ENCODE measurements at places on chromosomes 6 and 20.

DNA sequence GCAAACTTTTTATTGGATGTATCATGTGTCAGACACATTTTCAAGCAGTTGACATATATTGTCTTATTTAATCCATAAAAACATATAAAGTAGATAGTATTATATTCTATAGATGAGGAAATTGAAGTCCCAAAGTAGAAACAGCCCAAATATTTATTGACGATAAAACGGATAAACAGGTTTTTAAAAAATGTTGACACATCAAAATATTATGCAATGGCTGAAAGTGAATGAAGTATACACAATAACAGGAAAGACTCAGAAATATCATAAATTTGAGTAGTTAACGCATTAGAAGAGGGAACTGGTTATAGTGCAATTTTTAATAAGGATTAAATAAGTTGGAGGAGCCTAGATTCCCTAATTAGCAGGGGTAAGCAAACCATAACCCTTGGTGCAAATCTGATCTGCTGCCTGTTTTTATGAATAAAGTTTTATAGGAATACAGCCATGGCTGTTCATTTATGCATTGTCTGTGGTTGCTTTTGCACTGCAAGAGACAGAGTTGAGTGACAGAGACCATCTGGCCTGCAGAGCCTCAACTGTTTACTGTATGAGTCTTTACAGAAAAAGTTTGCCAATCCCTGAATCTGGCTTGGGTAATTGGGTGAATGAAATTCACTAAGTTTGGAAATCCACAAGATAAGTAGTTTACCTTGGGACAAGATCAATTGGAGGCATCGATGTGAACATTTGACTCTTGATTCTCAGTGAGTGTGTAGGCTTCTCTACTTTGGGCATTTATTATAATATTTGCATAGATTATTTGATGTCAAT, 50.6 kb upstream of the EXOC2 start:
- no peak for DNase-seq

- no peak for DNase-seq
These were observed 30.0 kb upstream of the AKIRIN2 start for GRCh38 chr6:87731818-87732661.

GRCh38 chr6:31879901-31880300, 1.1 kb upstream of the SLC44A4 start:
- no peak for DNase-seq

GRCh38 chr6:170184316-170184715, 106.6 kb downstream of the DLL1 start:
- no peak for DNase-seq

DNA sequence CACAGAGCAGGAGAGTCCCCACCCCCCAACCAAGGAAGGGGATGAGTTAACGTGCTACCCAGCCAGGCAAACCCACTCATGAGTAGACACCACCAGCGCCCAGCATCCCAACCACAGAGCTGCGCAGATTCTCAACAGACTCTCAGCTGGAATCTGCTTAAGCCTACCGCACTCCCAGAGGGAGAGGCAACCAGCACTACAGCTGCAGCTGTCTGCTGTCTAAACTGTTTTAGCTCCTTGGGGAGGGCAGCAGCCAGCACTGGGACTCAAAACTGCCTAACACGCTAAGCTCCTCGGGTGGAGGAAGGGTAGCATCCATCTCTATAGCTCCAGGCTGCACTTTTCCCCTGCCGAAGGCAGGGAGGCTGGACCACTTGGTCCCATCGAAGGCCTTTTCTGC, 539.8 kb downstream of the EPHA7 start:
- DNase-seq, result no peak

GRCh38 chr6:31357886-31358285, 907 bp upstream of the HLA-B start:
- no peak for DNase-seq

GRCh38 chr6:87908978-87909811, 138.4 kb upstream of the SPACA1 start:
- DNase-seq, result no peak

DNA sequence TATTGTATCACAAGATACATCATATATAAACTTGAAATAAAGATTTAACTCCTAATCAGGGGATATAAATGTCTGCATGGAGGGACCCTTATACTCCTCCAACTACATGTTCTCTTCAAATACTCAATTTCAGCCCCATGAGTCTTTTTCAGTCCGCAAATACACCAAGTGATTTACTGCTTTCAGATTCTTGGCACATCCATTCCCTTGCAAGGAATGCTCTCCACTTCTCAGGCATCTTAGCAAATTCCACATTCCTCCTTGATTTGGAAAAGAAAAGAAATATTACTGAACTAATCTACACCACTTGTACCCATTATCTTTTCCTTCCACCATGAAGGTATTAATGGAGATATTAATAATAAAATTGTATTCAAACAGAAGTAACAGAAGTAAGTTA, 999.4 kb upstream of the GJE1 start:
- no peak for DNase-seq

DNA sequence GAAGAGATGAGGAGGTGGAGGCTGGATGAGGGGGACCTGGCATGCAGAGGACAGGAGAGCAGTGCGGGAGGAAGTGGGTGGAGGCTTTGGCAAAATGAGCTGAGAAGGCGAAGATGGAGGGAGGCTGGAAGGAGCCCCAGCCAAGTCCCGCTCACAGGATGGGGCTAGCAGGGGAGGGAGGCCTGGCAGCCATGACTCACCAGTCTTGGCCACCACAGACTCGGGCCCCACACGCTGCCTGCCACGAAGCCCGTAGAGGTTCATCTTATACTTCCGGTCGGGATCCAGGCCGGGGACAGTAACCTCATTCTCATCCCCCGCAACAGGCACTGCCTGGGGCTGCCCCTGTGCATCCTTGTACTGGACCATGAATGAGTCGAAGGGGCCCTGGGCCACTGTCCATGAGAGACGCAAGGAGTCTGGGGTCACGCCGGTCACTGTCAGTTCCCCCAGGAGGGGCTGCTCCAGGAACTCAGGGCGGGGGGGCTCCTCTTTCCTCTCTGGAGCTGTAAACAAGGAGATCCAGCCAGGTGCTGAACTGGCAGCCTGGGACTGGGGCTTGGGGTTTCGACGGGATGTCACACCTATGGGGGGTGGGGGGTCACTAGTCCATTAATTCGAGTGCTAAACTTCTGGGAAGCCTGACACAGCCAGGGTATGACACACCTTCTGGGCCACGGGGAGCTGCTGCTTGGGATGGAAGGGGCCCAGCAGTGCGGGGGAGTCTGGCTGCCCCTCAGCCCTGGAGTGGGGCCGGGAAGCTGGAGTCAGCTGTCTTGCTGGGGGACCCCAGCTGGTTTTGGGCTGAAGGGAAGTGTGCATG, 27.8 kb downstream of the TNXB start:
- DNase-seq, result no peak

GRCh38 chr6:106092279-106092678, 6.1 kb downstream of the PRDM1 start:
- DNase-seq, result no peak

DNA sequence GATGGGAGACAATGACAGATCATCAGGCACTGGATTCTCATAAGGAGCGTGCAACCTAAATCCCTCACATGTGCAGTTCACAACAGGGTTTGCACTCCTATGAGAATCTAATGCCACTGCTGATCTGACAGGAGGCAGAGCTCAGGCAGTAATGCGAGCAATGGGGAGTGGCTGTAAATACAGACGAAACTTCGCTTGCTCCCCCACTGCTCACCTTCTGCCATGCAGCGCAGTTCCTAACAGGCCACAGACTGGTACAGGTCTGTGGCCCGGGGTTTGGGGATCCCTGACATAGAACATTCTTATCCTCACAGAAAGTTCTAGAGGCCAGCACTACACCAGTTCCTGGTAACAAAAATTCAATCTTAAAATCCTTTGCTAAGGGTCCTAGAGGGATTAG, 23.2 kb downstream of the RRAGD start:
- no peak for DNase-seq

GRCh38 chr6:34672657-34673043, 23.9 kb downstream of the ILRUN start:
- no peak for DNase-seq

- no peak for DNase-seq
These were observed 96.7 kb upstream of the OPRM1 start for GRCh38 chr6:153942361-153942760.

GRCh38 chr6:100620085-100620840, 155.5 kb upstream of the SIM1 start:
- no peak for DNase-seq

DNA sequence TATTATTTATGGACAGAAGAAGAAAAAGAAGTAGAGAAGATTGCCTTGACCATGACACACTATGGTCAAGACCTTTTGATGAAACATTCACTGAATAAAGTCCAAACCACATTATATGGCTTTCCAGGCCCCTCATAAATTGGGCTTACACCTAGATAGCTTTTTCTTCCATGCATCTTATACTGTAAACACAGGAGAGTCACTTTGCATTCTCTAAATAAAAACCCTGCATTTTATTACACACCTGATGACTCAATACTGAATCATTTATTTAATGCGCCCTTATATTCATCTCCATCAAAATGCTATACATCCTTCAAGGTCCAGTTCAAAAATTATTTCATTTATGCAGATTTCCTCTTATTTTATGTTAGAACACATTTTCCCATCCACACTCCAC, 78.0 kb downstream of the COL21A1 start:
- no peak for DNase-seq

GRCh38 chr20:44033344-44033743, 118.7 kb downstream of the TOX2 start:
- DNase-seq, result no peak

- DNase-seq, result no peak
These were observed 32.1 kb downstream of the TGM2 start for GRCh38 chr20:38132910-38133501.

DNA sequence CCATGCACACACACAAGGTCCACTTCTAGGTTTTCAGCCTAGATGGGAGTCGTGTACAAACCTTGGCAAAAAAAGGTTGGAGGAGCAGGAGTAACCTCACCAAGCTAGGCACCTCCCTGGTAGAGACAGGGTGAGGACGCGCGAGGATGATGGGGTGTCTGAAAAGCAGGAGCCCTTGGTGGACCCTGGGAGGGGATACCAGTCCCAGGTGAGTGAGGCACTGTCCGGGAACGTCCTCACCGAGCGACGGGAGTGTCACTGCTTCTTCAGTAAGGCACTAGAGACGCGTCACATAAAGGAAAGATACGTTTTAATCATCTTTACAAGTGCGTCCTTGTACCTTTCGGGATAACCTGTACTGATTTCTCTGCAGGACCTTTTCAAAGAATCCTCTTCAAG, 29.4 kb upstream of the ZBP1 start:
- no peak for DNase-seq

- DNase-seq, result no peak
These were observed 121.6 kb downstream of the ARMC2 start for GRCh38 chr6:108969776-108970175.
